Activated naive CD8-positive, alpha-beta T cell treated with anti-CD3 and anti-CD28 coated beads for 36 hours (primary cell): ENCODE measurements at places on chromosomes 12 and 14.

DNA sequence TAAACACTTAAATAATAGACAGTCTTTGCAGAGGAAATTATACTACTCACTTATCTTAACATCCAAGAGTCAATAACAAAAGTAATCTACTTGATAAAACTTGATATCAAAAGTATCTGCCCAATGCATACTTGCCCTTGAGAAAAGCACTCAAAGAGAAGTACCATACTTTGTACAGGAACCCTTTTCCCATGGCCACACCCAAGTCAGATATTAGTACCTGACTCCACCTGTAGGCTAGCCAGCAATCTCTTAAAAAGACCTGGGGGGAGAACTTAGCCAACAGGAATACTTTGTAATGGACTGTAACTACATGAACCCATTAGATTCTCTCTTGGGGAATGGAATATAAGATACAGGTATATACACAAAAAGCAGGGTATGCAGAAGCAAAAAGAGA is 99.6 kb upstream of the HECTD1 start:
- no peak for DNase-seq

DNA sequence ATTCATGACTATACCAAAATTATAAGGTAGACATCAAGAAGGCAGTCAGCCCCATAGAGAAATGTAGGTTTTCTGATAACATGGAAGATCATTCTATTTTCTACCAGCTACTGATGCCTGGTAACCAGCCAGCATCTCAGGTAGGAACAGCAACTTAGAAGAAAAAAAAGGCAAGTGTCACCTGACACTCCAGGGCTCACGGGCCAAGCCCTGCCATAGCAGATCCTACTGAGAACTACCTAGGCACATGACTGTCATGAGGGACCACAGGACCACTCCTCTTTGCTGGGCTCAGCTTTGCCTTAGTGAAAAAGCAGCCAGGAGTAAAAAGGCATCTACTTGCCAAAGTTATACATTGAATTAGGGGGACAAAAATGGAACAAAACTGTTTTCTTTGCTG is 33.4 kb downstream of the CORO1C start:
- DNase-seq, result no peak

DNA sequence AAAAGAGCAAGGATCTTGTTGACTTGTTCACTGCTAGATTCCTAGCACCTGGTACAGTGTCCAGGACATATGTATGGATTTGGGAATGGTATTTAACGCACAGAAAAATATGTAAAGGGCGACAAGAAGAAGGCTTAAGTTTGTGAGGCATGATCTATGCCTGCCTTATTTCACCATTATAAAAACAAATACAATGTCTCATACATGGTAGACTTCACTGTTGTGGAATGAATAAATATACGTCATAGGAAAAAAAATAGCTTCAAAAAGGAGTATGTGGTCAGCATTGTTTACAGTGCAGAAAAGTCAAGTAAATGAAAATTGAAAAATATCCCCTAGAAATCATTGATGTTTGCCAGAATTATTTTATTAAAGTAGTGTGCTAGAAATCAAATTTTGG is 30.0 kb downstream of the HCFC2 start:
- no peak for DNase-seq

DNA sequence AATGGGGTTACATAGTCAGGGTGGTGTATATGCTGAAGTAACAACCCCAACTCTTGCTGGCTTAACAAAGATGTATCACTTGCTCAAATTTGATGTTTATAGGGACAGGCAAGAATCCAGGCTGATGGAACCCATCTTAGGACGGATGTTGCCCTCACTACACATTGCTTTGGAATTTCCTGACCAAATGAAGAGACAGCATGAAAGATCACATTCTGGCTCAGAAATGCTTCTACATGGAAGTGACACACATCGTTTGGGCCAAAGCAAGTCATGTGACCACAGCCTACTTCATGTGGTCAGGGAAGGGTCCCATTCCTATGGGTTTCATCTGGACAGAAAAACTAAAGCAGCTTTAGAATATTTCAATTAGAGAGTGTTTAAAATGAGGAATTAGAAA is 345.8 kb downstream of the TMEM132D start:
- DNase-seq, result no peak

- no peak for DNase-seq
Measured at GRCh38 chr12:80864046-80864735, 73.5 kb downstream of the LIN7A start.

DNA sequence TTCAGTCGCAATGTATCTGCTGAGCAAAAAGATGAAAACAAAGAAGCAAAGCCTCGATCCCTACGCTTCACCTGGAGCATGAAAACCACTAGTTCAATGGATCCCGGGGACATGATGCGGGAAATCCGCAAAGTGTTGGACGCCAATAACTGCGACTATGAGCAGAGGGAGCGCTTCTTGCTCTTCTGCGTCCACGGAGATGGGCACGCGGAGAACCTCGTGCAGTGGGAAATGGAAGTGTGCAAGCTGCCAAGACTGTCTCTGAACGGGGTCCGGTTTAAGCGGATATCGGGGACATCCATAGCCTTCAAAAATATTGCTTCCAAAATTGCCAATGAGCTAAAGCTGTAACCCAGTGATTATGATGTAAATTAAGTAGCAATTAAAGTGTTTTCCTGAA is 19.8 kb downstream of the CKB start:
- no peak for DNase-seq

DNA sequence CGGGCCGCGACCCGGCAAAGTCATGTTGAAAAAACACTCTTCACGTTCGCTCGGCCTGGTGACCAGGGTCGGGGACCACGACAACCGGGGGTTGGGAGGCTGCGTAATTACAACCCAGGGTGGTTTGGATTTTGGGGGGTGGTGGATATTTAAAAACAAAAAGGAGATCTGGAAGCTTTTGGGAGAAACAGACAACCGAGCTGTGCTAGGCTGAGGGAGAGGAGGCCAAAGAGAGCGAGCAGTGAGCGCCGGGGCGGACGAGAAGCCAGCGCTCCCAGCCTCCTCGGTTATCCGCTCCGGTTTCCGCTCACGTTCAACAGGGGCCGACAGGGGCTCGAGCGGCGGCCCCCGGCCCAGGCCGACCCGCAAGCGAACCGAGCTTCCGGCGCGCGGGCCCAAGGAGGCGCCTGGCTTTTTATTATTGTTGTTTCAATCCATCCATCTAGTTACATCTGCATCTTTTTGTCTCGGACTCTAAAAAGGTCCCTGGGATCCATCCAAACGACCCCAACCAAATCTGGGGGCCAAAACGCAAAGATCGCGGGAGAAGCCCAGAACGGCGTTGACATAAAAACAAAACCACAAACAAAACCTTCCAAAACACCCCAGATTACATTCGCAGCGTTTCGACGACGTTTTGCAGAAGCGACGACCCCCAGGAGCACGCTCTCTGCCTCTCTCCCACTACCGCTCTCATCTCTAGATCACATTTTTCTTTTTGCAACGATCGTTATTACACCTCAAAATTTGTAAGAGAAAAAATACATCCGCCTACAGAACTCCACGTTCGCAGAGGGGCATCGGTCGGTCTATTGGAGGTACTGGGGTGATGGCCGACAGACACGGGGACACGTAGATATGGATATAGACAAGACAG is 771 bp downstream of the OTX2 start:
- no peak for DNase-seq

DNA sequence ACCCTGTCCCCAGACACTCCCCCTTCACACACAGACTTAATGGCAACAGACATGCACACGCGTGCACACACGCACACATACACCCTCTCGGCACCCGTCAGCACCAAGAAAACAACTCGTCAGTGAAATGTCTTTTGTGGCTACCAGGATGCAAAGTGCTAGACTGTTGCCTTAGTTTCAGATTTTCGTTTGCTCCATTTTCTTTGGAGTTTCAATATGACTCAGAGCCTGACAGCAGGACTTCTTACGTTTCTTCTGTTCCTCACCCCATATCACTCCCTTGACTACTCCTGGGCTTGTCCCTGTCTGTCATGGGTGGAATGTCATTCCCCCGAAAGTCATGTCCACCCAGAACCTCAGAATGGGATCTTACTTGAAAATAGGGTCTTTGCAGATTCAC is 182.9 kb downstream of the GLT1D1 start:
- DNase-seq, result no peak

DNA sequence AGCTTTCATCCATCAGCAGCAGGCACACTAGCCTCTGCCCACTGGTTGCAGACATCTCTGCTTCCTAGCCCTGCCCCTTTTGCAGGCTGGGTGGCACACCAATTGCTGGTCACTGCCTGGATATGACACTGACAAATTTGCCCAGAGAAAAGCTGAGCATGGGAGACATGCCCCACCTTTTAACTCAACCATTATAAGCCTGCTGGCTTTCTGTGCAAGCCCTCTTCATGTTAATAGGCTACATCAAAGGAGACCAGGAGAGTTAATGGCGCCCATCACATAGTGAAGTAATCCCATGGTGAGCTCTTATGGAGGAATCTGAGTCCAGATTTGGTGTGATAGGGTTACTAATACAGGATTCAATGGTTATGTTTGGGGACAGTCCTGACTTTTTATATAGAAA is 139.2 kb downstream of the KICS2 start:
- DNase-seq, result no peak

- no peak for DNase-seq
Measured at GRCh38 chr12:124750787-124751471, 112.7 kb downstream of the SCARB1 start.

DNA sequence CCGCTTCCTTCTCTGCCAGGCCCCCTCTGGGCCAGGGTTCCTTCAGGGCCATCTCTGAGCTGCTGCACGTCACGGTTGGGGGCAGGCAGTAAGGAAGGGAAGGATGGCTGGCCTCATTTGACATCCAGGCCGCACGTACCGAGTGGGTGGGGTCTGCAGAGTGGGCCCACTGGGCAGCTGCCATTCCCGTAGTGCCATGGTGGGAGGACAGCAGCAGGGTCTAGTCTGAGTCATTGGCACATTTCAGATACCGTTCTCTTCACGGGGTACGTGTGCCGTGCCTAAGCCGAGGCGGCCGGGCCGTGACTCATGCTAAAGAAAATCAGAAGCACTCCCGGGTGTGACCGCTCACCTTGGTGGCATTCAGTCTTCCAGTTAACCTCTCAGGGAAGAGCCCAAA is 43.9 kb downstream of the IL31 start:
- DNase-seq, result no peak
